LoVo (cell line): ENCODE measurements at places on chromosomes 13 and 19.

GRCh38 chr13:36163809-36164308 is 32.7 kb upstream of the DCLK1 start:
- DNase-seq = no peak

DNA sequence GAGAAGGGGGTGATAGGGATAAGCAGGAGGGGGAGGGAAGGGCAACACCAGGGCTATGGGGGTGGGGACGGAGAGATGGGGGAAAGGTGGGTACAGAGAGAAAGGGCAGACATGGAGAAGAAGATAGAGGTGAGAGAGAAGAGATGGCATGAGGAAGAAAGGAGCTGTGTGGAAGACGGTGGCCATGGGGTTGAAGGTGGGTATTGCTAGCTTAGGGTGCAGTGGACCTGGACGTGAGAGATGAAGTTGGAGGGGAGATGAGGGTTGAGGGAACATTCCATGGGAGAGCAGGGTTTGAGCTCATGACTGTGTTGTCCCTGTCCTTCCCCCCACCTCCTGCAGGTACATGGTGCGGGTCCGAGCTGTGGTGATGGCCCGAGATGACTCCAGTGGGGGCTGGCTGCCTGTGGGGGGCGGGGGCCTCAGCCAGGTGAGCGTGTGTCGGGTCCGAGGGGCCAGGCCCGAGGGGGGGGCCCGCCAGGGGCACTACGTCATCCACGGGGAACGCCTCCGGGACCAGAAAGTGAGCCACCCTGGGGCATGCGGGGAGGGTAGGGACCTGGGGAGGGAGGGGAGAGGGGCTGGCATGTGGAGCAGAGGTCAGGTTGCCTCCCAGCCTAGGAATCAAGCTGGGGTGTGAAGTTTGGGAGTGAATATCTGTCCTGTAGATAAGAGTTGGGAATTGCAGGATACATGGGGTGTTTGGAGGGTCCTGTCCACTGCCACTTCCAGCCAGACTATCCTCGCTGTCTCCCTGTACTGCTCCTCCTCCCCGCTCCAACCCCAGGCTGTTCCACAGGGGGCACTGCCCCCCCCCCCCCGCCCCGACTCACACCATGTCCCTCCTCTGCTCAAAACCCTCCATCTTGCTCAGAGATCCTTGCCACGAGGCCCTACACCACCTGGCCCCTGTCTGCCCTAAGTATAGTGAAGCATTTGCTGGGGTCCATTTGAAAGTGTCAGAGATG is 1.7 kb downstream of the SPRED3 start:
- DNase-seq = no peak

GRCh38 chr13:111789011-111789410 is 277.9 kb upstream of the SOX1 start:
- DNase-seq = no peak

- DNase-seq = no peak
Measured at GRCh38 chr19:35710784-35711723, 6.7 kb downstream of the ZBTB32 start.

DNA sequence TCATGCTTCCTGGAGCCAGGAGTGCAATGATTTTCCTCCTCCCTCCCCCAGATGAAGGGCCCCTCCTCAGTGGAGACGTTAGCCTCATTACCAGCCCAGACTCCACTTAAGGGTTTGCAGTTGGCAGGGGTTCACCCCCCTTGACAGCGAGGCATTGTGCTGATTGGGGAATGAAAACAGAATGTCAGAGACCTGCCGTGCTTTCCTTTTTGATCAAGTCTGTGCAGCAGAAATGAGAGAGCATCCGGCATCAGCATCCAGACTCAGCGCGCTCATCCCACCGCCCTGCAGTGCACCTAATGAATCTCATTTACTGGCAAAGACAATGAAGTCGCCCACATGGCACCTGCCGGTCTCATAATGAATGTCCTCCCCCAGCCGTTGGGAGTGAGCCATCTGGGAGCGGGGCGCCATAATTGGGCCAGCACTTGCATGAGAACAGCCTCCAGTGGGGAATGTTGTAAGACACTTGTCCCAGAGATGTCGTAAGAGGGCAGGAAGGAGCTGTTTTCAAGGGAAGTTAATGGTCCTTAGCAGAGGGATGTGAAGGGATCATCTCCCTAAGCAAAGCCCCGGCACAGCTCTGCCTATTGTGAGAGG is 98.3 kb upstream of the UQCRFS1 start:
- DNase-seq = no peak

- DNase-seq = no peak
Measured at GRCh38 chr13:87872813-87873212, 201.6 kb downstream of the SLITRK5 start.

GRCh38 chr13:41004875-41005693 is 14.0 kb downstream of the ELF1 start:
- DNase-seq = no peak

GRCh38 chr13:39600766-39601165 is 2.2 kb downstream of the LHFPL6 start:
- no peak for DNase-seq

DNA sequence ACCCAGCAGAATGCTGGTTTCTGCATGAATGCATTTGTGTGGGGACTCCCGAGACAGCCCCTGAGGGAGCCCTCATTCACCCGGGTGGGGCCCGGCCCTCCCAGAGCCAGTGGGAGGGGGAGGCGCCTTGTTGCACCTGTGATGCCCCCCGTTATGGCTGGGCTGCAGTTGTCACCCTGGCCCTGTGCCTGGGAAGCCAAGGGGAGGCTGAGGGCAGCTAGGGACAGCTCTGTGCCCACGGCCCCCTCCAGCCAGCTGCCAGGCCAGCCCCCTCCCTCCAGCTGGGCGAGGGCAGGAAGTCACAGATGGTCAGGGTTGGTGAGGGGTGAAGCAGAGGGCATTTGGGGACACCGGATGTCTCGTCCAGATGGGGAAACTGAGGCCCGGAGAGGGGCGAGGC is 26.1 kb downstream of the NFIC start:
- no peak for DNase-seq

GRCh38 chr13:113001241-113002140 is 32.5 kb downstream of the MCF2L start:
- DNase-seq = no peak

- DNase-seq = no peak
Measured at GRCh38 chr13:99182439-99182838, 18.2 kb upstream of the UBAC2 start.
